MCF 10A (cell line): ENCODE measurements at places on chromosomes 7 and 10.

GRCh38 chr10:35561715-35562114 lies 43.4 kb upstream of the GJD4 start:
- DNase-seq, result no peak

- DNase-seq, result no peak
Observed at GRCh38 chr7:107701191-107701590, 40.6 kb downstream of the SLC26A4 start.

GRCh38 chr7:121313793-121314676 lies 14.8 kb upstream of the WNT16 start:
- peak; percentile 65 for DNase-seq

- DNase-seq, result peak; percentile 65
Observed at GRCh38 chr10:24518981-24519597, 204.6 kb downstream of the ARHGAP21 start.

GRCh38 chr10:70096705-70097420 lies 35.8 kb downstream of the AIFM2 start:
- no peak for DNase-seq

DNA sequence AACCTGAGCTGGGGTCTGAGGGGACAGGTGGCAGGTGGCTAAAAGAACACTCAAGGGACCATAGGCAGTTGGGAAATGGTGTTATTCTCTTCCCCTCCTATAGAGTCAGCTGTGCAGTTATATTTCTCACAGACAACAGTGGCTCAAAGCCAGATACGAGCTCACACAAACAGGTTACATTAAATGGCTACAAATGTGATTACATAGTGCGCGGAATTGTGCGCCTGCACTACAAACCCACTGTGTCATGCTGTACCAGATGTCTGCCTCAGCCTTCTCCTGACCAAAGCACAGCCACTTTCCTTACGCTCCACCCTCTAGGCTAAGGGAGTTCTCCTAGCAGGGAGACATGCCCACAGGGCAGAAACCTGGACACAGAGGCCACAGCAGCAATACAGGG lies 387.2 kb downstream of the CNTNAP2 start:
- DNase-seq, result no peak

DNA sequence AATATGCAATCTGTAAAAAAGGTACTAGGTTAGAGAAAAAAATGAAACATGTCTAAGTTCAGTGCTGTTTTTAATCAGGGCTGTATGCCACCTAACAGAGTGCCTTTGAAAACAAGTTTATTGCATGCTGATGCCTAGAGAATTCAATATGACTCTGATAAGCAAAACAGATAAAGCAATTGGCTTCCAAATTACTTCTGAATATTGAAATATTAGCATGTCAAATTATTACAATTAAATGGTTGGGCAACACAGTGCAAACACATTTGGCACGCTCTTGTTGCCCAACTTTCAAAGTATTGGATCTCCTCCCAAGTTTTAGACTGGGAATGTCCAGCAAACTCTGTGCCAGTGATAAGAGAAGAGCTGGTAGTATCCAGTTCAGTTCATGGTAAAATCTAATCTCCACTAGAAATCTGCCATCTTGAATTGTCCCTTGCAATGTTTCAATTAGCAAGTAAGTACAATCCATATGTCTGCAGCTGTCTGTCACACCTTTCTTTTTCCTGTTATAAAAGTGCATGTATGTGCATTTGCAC lies 65.2 kb upstream of the FAM133B start:
- DNase-seq, result peak; percentile 10

DNA sequence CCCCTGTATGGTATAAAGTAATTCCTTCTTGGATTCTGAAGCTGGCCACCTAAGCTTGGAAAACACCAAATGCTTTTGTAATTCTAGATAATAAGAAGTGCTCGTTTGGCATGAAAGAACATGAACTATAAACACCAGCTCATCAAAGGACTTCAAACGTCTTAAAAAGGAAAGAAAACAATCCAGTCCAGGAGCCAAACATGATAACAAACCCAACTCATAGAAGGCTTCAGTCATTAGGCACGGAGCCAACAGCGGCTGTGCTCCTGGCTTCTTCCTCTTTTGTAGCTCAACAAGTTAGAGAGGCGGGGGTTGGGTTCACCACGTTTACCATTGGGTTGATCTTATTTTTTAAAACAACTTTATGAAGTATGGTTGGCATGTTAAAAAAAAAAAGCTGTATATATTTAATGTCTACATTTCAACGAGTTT lies 56.4 kb upstream of the ECHDC3 start:
- peak; percentile 58 for DNase-seq

GRCh38 chr10:50470798-50471582 lies 152.8 kb downstream of the SGMS1 start:
- DNase-seq, result peak; percentile 21

DNA sequence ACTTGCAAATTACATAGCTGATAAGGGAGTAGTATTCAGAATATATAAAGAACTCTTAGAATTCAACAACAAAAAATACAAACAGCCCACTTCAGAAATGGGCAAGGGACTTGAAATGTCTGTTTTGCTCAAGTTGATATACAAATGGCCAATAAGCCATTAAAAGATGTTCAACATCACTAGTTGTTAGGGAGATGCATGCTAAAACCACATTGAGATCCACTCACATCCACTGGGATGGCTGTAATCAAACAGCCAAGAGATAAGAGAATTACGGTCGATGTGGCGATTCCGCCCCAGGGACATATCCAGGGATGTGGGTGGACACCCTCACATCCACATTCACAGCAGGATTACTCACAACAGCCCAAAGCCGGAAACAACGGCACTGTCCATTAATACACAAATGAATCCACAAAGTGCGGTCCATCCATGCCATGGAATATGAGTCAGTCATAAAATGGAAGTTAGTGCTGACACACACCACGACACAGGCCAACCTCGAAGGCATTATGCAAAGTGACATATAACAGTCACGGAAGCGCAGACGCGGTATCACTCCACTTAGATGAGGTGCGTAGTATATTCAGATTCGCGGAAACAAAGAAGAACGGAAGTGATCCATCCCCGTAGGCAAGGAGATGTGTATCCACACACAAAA lies 227.8 kb downstream of the DNAJB6 start:
- peak; percentile 77 for DNase-seq
